ENCODE measurements at places on chromosomes 3 and 15.

DNA sequence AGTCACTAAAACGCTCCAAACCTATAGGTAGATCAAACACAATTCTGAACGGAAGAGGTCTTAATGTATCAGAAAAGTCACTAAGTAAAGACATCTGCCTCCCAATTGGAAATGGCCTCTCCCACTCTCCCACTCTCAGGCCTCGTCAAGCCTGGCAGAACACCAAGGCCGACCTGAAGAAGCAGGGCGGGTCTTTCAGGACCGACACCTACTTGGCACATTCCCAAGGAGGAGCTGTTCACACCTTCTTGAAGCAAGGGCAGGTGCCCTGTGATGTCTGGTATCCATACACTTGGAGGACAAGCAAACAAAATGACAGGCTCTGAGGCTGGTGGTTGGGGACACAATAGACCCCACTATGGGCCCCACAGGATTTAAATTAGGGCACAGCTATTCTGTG is 30.0 kb downstream of the XXYLT1 start:
- DNase-seq, result no peak

GRCh38 chr3:130950641-130951040 is 56.8 kb downstream of the ATP2C1 start:
- DNase-seq, result no peak

DNA sequence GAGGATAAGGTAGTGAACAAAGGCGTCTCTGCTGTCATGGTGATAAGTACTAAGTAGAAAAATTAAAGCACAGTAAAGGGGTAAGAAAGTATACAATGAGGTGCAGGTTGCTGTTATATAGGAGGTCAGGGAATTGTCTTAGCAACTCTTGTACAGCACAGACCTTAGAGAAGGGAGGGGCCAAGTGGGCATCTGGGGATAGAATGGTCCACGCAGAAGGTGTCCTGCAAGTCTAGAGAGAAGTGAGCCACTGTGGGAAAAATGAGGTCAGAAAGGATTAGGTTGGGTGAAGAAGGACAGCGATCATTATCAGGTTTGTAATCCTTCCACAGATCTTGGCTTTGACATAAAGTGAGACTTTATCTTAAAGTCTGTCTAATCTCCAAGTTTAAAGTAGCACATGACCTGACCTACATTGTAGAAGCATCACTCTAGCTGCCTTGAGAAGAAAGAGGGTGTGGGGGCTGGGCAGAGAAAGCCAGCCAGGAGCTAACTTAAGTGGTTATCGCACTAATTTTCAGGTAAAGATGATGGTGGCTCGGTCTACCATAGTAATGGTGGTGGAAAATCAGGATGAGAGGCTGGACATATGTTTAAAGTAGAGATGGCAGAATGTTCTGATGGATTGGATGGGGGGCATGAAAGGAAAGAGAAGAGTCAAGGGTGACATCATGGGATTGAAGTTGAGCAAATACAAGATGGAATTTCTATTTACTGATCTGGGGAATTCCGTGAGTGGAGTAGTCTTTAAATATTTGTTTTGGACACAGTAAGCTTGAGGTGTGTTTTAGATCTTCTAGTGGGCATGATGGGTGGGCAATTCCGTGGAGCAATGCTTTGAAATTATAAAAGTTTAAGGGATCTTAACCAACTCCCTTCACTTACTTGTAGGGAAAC is 919.2 kb downstream of the ROBO1 start:
- no peak for DNase-seq

DNA sequence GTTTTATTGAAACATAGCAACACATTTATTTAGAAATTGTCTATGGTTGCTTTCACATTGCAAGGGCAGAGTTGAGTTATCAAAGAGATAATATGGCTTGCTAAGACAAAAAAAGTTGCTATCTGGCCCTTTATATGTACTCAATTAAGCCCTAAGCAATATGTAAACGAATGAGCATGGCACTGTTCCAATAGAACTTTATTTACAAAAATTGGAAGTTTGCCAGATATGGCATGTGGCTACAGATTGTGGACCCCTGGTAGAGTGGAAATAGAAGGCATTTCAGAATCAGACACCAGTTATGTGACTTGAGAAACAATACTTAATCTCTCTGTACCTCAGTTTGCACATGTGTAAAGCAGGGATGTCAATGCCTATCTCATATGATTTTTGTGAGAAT is 515.6 kb upstream of the SGO1 start:
- no peak for DNase-seq

GRCh38 chr3:127174284-127174683 is 18.6 kb upstream of the PRR23E start:
- DNase-seq, result peak; percentile 32

- DNase-seq, result no peak
Observed at GRCh38 chr3:125179884-125180240, 32.7 kb downstream of the SLC12A8 start.

Measured in ecto neural progenitor cell (in vitro differentiated cells).